Thymus (tissue), 14 donors: ENCODE measurements at places on chromosomes 11 and 22. TPM values are rescaled to one million over a fixed set of nuclear protein-coding genes. Genes with fewer than 3 reads are reported as not detected.

MS4A6E gene
- 2.5 TPM for polyA plus RNA-seq

OR4D5 gene
- not detected for polyA plus RNA-seq

FKBP2 gene
- 128 TPM for polyA plus RNA-seq

ALX4 gene
- 0.14 TPM for polyA plus RNA-seq

DNA sequence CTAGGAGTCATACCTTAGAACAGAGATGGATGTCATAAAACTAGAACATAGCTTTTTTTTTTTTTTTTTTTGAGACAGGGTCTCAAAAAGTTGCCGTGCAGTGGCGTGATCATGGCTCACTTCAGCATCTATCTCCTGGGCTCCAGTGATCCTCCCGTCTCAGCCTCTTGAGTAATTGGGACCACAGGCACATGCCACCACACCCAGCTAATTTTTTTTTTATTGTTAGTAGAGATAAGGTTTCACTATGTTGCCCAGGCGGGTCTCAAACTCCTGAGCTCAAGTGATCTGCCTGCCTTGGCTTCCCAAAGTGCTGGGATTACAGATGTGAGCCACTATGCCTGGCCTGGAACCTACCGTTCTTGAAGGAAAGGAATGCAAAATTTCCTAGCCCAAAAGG lies 8.8 kb upstream of the CEP295 start:
- DNase-seq, result no peak
